Gastroesophageal sphincter (tissue), 4 donors: ENCODE measurements at places on chromosomes 2 and 18. TPM values are rescaled to one million over a fixed set of nuclear protein-coding genes. Genes with fewer than 3 reads are reported as not detected.
A peak's percentile ranks its signal among the peaks of the same experiment; 100 is the strongest.

DNA sequence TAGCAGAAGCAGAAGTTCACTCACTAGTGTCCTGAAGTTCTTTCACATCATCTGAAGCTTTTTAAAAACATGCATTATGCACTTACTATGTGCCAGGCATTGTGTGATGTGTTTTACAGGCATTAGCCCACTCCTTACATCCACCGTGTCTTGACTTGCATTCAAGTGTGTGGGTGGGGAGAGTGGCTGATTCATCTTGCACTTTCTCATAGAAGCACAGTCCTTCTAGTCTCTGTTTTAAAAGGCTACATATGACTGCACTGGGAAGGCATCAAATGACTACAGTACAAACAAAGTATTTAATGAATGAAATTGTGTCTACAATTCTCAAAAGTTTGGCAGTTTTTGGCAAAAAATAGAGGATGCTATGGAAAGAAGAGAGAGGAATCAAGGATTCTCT is 21.6 kb upstream of the DSC3 start:
- no peak for ATAC-seq

DNA sequence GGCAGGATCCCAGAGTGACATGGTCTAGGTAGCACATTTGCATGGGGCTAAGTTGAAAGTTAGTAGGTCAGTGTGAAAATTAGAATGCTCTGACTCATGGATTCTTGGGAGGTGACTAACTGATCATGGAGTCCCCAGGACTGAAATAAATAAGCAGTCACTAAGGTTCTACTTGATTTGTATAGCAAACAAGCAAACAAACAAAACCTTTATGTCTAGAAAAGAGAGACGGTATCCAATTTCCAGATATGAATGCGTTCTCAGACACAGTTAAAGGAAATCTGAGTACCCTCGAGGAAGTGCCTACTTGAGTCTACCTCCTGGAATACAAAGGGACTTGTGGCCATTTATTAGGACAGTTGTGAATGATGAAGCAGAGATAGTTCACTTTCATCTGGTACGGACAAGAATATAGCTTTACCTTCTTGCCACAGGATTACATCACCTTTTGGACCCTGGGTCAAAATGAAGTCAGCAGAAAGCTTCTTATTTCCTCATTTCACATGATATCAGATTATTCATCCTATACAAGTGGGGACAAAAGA is 54.3 kb upstream of the AGPS start:
- no peak for ATAC-seq

- no peak for ATAC-seq
These were observed 81.3 kb upstream of the TMEM178A start for GRCh38 chr2:39584283-39584965.

- no peak for ATAC-seq
These were observed 42.9 kb upstream of the EML6 start for GRCh38 chr2:54680397-54681041.

DNA sequence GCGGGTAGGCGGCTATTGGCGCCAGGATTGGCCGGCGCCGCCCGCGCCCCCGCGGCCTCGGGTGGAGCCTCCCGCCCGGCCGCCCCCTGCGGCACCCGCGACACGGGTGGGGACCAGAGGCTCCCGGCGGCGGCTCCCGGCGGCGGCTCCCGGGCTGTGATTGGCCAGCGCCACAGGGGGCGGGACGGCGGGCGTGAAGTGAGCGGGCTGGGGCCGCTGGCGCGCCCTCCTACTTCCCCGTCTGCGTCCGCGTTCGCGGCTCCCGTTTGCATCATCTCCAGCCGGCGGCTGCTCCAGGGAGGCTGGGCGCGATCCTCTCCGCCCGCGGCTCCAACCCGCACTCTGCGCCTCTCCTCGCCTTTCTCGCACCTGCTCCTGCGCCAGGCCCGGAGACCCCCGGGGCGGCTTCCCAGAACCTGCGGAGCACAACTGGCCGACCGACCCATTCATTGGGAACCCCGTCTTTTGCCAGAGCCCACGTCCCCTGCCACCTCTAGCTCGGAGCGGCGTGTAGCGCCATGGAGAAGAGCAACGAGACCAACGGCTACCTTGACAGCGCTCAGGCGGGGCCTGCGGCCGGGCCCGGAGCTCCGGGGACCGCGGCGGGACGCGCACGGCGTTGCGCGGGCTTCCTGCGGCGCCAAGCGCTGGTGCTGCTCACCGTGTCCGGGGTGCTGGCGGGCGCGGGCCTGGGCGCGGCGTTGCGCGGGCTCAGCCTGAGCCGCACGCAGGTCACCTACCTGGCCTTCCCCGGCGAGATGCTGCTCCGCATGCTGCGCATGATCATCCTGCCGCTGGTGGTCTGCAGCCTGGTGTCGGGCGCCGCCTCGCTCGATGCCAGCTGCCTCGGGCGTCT is at the start of gene SLC1A4:
TSS of gene SLC1A4 (plus strand) at position 274 of the 856 bp plus-strand sequence. CDS start at position 519, 245 bp downstream.
- peak; percentile 96 for ATAC-seq

DNA sequence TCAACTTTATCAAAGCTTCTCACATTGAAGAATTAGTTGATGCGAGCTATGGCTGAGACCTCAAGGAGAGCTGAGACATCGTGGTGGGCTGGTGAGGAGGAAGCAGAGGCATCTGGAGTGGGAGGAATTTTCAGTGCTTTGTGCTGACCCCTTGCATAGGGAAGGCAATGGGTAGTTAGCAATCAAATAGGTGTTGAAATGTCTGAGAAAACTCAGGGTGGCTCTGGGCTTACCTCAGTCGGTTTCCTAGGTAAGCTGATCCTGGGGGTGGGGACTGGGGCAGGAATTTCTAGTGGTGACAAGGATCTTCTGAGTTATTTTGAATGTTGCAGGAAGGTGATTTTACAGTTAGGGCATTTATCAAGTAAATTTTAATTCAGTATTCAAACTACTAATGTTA is 20.7 kb upstream of the DPP10 start:
- no peak for ATAC-seq

GRCh38 chr2:36137612-36138011 is 218.0 kb upstream of the CRIM1 start:
- ATAC-seq = no peak

DNA sequence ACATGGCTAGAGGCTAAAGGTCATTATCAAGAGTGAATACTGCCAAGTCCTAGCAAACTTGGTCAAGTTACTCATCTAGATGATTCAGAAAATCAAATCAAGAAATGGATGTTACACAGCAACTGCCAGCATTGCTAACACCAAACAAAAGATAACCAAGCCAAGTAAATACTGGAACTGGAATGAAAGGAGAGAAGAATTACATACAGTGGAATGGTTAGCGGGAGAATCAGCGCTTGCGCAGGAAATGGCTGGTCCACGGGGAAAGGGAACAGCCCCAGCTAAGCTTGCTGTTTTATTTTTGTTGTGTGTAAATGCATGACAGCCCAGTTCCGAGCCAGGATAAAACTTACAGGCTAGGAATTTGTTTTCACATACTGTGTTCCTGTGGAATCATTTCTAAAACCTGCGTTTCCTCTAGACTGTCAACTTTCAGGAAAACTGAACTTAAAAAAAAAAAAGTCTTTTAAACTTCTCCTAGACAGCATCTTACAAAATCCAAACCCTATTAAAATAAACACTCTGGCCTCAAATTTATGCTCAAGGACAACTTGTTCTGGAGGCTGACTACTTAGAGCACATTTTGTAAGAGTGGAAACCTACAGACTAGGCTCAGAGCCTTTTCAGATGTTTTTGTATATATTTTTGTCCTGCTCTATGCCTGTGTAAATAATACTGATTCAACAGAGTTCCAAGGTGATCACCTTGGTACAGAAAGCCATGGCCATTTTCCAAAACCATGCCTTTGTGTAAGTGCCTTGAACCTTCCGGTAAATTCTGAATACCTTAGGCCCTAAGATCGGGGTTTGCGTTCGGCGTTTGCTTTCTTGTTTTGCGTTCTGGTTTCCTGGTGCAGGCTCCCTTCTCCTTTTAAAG is 30.7 kb upstream of the TXNDC2 start:
- ATAC-seq = peak; percentile 90

GRCh38 chr2:11873356-11874154 is 127.1 kb downstream of the LPIN1 start:
- no peak for ATAC-seq

GRCh38 chr2:71889759-71890684 is 257.6 kb downstream of the CYP26B1 start:
- peak; percentile 83 for ATAC-seq

DNA sequence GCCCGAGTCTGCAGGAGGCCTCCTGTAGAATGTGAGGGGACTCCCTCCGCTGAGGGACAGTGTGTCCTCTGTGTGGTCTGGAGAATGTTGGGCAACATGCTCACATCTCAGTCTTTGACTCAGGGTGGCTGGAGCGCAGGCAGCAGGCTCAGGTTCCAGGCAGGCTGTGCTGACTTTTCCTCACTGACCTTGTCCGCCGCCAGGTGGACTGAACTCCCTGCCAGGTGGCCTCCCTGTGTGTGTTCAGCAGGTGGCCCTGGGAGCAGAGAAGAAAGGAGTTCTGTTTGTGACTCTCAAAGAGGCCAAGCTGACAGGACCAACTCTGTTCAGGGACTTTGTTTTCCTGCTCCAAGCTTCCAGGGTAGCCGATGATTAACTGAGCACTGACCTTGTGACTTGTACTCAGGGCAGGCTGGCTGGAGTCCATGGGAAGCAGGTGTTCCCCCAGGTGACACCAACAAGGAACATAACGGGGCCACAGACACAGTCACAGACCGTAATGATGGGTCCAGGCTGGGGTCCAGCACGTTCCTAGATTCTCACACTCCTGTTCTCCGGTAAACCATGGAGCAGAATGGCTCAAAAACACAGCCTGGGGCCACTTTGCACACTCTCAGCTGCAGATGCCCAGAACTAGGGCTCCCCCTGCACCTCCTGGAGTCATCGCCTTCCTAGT is 439.8 kb downstream of the RNF144A start:
- no peak for ATAC-seq

DNA sequence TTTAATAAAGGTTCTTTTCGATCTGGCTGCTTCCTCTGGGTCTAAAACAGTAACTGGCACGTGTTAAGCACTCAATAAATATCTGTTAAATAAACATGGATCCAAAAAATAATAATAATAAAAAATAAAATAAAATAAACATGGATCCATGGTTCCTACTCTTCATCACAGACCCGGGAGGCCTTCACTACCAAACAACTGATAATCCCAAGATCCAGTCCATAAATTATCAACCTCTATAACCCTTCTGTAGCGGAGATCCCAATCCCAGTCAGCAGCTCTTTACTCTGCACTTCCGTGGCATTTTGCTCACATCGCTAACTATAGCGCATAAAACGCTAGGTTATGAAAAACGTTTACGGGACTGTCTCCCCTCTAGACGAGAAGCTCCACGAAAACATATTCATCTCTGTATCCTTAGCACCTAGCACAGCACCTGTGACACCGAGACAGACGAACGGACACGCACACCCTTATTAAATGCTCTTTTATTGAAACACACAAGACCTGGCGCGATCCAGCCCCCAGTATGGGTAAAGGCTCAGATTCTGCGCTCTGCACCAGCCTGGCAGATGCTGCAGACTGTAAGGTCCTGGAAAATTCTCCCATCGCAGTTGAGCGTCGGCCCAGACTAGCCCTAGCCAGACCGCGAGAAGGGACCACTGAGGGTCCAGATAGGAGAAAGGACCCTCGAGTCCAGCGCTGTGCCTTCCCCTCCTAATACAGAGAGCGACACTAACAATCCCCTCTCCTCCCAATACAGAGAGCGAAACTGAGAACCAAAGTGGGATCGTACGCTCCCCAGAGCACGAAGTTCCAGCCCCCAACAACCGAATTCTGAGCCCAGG is 770 bp downstream of the NBAS start:
- peak; percentile 31 for ATAC-seq

DNA sequence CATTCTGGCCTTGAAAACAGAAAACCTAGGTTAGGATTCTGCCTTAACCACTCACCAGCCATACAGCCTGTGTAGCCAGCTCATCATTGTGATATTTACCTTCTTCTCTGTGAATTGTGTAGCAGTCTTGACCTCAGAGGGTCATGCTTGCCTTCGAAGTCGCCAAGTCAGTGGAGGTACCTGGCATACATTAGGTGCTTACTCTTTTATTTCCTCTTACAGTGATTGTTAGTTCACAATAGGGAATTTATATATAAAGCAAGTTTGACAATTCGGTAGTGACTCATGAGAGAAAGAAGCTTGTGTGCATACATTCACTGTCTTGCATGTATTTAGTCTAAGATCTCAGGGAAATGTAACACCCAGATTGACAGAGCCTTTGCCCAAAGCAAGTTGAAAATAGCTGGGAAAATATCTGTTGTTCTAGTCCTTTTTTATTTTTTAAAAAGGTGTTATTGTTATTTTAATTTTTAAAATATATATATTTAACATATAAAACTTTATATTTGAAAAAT is 290.6 kb downstream of the PTGR3 start:
- ATAC-seq = no peak

GRCh38 chr2:20288642-20289340 is 61.9 kb downstream of the PUM2 start:
- no peak for ATAC-seq

DNA sequence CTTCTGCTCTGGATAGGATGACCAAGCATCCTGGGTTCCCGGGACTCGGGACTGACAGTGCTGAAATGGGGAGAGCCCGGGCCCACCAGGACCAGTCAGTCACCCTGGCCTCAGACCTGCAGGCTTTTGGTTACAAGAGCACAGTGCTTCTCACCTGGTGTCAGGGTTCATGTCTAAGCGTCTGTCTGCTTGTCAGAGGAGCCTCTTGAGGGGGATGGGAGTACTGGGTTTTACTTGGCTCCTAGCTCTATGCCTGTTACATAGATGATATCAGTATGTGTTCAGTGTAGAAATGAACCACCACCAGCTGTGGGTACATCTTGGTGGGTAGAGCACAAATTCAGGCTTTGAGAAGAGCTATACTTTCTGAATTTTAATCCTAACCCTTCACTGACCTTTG is 29.9 kb downstream of the PCARE start:
- ATAC-seq = no peak

DNA sequence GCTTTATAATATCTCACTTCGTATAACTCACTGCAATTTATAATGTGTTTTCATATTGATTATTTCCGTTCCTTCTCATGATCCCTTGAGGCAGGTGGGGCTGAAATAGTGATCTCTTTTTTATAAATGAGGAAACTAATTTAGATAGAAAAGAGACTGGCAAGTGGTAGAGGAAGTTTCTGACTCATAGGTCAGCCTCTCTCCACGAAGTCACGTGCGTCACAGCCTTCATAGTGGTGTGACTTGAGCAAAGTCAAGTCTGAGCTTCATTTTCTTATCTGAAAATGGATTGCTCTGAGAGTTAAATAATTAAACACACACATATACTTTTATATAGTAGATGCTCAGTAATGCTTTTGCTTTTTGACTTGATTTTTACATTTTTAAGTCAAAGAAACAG is 19.9 kb downstream of the ABCG5 start:
- no peak for ATAC-seq

- ATAC-seq = no peak
These were observed 74.0 kb upstream of the MSH6 start for GRCh38 chr2:47708801-47709499.

Gene COL6A3
- 369 TPM for total RNA-seq

Gene ALLC
- total RNA-seq = not detected

Gene SNTG2
- 6.2 TPM for total RNA-seq

Gene ST8SIA5
- not detected for total RNA-seq

Gene ITPRIPL1
- total RNA-seq = 0.27 TPM

Gene MDH1B
- not detected for total RNA-seq

Gene POTEJ
- not detected for total RNA-seq

Gene SLC8A1
- total RNA-seq = 76.3 TPM

Gene DAPL1
- not detected for total RNA-seq

Gene MALL
- 2.5 TPM for total RNA-seq

Gene EPAS1
- 152 TPM for total RNA-seq

Gene GALR1
- total RNA-seq = 0.35 TPM

Gene ACKR3
- total RNA-seq = 39.6 TPM

Gene CACNB4
- 1.4 TPM for total RNA-seq
